ENCODE measurements at places on chromosomes 2 and 18. TPM values are rescaled to one million over a fixed set of nuclear protein-coding genes. Genes with fewer than 3 reads are reported as not detected.
A peak's percentile ranks its signal among the peaks of the same experiment; 100 is the strongest.

- H3K4me1 ChIP-seq: no peaks in the 10 kb centered on the region
- no peak for DNase-seq
- no peak overlapping the region for H3K27ac ChIP-seq
- H3K36me3 ChIP-seq: no peaks in the 10 kb centered on the region
- no peak overlapping the region for H3K4me3 ChIP-seq
Observed at GRCh38 chr2:60843006-60843405, 38.4 kb upstream of the REL start.

GRCh38 chr2:65396348-65397026 is 35.9 kb downstream of the SPRED2 start:
- H3K4me3 ChIP-seq: no peak overlapping the region
- H3K27me3 ChIP-seq: no peaks in the 10 kb centered on the region
- no peaks in the 10 kb centered on the region for H3K4me1 ChIP-seq
- no peak overlapping the region for H3K27ac ChIP-seq
- no peaks in the 10 kb centered on the region for H3K36me3 ChIP-seq

DNA sequence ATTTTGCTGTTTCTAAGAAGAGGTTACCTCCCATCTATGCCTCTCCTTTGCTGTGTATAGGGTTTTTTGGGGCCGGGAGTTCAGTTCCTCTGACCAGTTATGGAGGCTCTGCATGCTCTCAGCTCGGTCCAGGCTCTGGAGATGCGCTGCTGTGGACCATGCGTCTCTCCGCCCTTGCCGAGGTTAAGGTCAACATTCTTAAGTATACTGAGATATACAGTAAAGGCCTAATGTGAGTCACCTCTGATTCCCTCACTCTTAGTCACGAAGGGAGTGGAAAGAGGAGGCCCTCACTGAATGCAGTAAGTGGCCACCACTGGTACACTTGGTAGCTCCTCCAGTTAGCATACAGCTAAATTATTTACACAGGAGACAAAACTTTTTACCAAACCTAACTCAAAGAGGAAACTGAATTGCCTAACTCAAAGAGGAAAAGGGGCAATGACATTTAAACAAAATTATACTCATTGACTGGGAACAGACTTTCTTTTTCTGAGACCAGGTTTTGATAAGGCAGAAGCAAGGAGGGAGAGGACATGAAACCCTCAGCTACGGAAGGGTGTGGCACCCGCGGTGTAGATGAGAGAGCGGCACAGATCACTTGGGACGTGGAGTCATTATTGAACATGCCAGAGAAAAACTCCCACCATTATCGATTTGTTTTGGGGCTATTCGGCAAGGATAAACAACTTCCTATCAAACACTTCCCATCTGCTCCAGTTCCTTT is 98.7 kb downstream of the COPS8 start:
- no peaks in the 10 kb centered on the region for H3K27me3 ChIP-seq
- H3K27ac ChIP-seq: no peak overlapping the region
- H3K4me3 ChIP-seq: no peak overlapping the region
- H3K4me1 ChIP-seq: no peaks in the 10 kb centered on the region

- peaks cover 8% of the 10 kb centered on the region for H3K27me3 ChIP-seq
- H3K27ac ChIP-seq: no peak overlapping the region
- H3K36me3 ChIP-seq: no peaks in the 10 kb centered on the region
- no peaks in the 10 kb centered on the region for H3K4me1 ChIP-seq
Observed at GRCh38 chr18:22219568-22220355, 50.4 kb downstream of the GATA6 start.

- H3K4me1 ChIP-seq: no peaks in the 10 kb centered on the region
- no peak overlapping the region for H3K27ac ChIP-seq
- no peak for DNase-seq
- H3K27me3 ChIP-seq: no peaks in the 10 kb centered on the region
Observed at GRCh38 chr2:98517636-98518035, 73.0 kb downstream of the INPP4A start.

DNA sequence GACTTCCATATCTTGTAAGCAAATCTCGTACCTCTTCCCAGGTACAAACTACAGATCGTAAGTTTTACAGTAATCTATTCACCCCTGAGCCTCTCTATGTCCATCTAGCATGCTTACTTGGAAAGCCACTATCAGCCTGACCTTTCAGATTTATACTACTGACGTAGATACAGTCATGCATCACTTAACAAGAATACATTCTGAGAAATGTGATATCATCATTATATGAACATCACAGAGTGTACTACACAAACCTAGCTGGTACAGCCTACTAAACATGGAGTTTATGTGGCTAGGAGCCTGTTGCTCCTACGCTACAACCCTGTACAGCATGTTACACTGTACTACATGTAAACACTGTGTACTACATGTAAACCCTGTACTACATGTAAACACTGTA is 293.2 kb upstream of the ZNF804A start:
- no peaks in the 10 kb centered on the region for H3K4me1 ChIP-seq
- H3K4me3 ChIP-seq: no peak overlapping the region
- H3K27me3 ChIP-seq: no peaks in the 10 kb centered on the region
- H3K36me3 ChIP-seq: no peaks in the 10 kb centered on the region
- no peak for DNase-seq
- no peak overlapping the region for H3K27ac ChIP-seq

DNA sequence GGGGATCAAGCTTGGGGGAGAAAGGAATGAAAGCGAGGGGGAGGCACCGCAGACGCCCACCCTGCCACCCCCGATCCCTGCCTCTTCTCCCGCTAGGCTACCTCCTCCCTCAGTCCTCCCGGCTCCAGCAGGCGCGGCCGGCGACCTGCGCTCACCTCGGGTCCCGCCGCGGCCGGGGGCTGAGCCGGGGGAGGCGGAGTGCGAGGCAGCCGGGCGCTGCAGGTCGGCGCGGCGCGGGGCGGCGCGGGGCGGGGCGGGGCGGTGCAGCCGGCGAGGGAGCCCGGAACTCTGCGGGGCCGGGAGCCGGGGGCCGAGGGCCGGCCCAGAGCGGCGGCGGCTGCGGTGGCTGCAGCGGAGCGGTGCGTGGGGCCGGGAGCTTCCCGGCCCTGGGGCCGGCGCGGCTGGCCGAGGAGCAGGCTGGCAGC is 477 bp downstream of the ACVR1 start:
- H3K27me3 ChIP-seq: 0 out of 2 replicates have a peak, but pooled peaks cover 4% of the 10 kb centered on the region
- H3K4me3 ChIP-seq: peak overlapping the region; percentile 53
- no peak for DNase-seq
- no peaks in the 10 kb centered on the region for H3K4me1 ChIP-seq

The IL36A gene
- not detected for total RNA-seq

The MALL gene
- 3.9 TPM for total RNA-seq

All from H1 (cell line).